Cardiac muscle cell (in vitro differentiated cells and primary cell): ENCODE measurements at places on chromosomes 1 and 21.

GRCh38 chr1:156276532-156276931, 6.1 kb downstream of the SMG5 start:
- no peak overlapping the region for H3K27ac ChIP-seq
- H3K4me1 ChIP-seq, result peaks cover 10% of the 10 kb centered on the region
- no peak for DNase-seq

DNA sequence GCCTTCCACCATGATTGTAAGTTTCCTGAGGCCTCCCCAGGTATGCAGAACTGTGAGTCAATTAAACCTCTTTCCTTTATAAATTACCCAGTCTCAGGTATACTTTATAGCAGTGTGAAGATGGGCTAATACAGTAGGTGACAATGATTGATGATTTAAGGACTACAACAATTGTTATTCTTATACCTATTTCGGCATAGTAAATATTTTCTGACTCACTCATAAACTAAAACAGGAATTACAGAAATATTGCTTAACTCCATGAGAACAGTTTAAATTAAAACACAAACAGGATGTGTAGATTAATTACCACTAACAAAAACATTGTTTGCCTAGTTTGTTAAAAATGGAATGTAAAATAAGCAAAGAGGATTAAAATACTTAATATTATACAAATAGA, 839.9 kb downstream of the LTN1 start:
- DNase-seq, result no peak
- H3K36me3 ChIP-seq, result no peaks in the 10 kb centered on the region
- no peak overlapping the region for H3K27ac ChIP-seq
- no peaks in the 10 kb centered on the region for H3K4me1 ChIP-seq

DNA sequence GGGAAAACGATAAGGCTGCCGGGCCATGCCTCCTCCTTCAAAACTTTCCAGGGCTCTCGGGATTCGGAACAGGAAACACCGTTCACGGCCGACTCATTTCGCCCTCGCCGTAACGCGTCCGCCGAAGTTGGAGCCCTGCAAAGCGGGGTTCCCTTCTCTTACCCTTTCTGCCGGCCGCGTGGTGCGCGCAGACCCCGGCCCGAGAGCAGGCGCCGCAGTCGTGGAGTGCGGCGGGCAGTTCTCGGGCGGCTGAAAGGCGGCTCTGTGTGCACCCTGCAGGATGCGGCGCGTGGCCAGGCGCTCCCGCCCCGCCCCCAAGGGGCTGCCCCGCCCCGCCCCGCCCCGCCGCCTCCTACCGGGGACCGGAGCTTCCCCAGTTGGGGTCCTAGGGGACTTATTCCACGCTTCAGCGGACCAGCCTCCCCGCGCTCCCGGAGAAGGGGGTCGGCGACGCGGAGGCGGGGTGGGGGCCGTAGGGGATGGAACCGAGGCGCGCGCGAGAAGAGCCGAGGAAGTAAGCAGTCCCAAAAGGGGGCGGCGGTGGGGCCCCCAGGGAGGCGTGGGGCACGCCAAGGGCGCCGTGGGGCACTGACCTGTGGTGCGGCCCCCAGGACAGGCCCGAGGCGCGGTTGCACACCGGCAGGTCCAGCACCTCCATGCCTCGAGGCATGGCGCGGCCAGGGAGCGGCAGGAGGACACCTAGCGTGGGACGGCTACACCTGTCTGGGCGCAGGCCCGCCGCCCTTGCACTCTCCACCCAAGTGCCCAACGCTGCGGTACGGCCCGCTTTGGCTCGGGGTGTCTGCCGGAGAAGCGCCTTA, at the start of gene MCOLN2:
MCOLN2 (minus strand) TSS at position 268 of the 821 bp plus-strand sequence; CDS start at position 27, 241 bp downstream.
- peak within 1 kb of the TSS; percentile 52 for H3K4me3 ChIP-seq
- H3K36me3 ChIP-seq, result no peaks in the 10 kb centered on the region
- H3K27ac ChIP-seq, result no peak within 1 kb of the TSS
- peak; percentile 34 for DNase-seq
- H3K27me3 ChIP-seq, result peaks cover 82% of the 10 kb centered on the region
- no peaks in the 10 kb centered on the region for H3K4me1 ChIP-seq

- H3K4me3 ChIP-seq, result no peak overlapping the region
- no peak overlapping the region for H3K27ac ChIP-seq
- no peaks in the 10 kb centered on the region for H3K27me3 ChIP-seq
- no peaks in the 10 kb centered on the region for H3K4me1 ChIP-seq
- H3K36me3 ChIP-seq, result no peaks in the 10 kb centered on the region
Measured at GRCh38 chr1:167517535-167518330, 596 bp downstream of the CD247 start.

DNA sequence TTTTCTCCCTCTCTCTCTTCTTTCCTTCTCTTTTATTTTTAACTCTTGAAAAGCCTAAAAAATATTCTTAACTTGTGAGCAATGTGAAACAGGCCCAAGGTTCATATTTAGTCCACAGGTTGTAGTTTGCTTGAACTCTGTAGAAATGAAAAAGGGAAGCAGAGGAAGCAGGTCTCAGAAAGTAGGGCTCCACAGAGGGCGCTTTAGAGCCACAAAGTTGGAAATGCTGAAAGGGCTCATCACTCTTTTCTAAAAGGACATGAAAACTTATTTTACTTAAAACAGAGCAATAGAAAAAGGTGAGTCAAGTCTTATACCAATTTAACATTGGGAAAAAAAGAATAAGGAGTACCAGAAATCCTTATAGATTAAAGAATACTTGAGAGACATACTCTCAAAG, 247.0 kb downstream of the USP25 start:
- H3K27ac ChIP-seq, result no peak overlapping the region
- H3K4me1 ChIP-seq, result peaks cover 18% of the 10 kb centered on the region
- no peaks in the 10 kb centered on the region for H3K36me3 ChIP-seq
- H3K4me3 ChIP-seq, result no peak overlapping the region
- DNase-seq, result no peak

GRCh38 chr1:224521904-224522734, 87.5 kb upstream of the WDR26 start:
- no peak overlapping the region for H3K27ac ChIP-seq
- no peak for DNase-seq
- no peaks in the 10 kb centered on the region for H3K27me3 ChIP-seq
- no peaks in the 10 kb centered on the region for H3K4me1 ChIP-seq
- H3K36me3 ChIP-seq, result no peaks in the 10 kb centered on the region
- no peak overlapping the region for H3K4me3 ChIP-seq
